Colonic mucosa (tissue), 4 donors: ENCODE measurements at places on chromosomes 3 and 15.

- H3K4me3 ChIP-seq, result peak within 1 kb of the TSS; percentile 43
- peak within 1 kb of the TSS; percentile 66 for H3K27ac ChIP-seq
- DNase-seq, result peak; percentile 46
- no peaks in the 10 kb centered on the region for H3K4me1 ChIP-seq
- H3K36me3 ChIP-seq, result no peaks in the 10 kb centered on the region
These were observed at the start of gene PPM1M for GRCh38 chr3:52245322-52246263. Gene PPM1M, plus strand, starts transcription at chr3:52245759. Its CDS starts 66 bp downstream, at chr3:52245825.

DNA sequence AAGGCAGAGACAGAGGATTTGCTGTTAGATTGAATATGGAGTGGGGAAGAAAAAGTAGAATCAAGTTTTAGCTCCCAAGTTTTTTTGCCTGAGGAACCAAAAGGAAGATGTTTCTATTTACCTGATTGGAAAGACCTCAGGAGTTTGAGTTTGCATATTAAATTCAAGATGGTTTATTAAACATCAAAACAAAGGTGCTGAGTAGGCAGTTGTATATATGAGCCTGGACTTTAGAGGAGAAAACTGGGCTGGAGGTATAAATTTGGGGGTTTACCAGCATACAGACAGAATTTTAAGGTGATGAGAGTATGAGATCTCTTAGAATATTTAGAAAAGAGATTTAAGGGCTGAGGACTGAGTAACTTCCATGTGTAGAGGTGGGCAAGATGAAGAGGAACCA is 38.2 kb downstream of the GMPS start:
- no peaks in the 10 kb centered on the region for H3K27me3 ChIP-seq
- no peak for DNase-seq
- no peak overlapping the region for H3K27ac ChIP-seq
- H3K4me1 ChIP-seq, result no peaks in the 10 kb centered on the region

DNA sequence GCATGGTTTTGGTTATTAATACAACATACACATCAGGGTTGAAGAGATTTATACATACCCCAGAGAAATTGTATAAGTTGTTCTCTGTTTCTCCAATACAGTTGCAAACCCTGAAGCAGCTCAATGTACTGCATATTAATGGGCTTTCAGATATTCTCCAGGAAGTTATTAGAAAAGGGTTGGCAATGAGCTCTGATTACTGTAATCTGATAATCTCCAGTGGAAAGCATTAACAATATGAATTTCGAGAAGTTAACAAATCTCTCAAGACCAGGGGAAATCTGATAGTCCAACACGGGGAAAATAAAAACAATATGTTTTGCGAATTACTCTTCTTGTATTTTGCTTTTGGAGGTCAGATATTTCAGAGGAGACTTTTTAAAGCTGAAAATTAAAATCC is 950.1 kb downstream of the TBL1XR1 start:
- no peak overlapping the region for H3K27ac ChIP-seq
- H3K27me3 ChIP-seq, result no peaks in the 10 kb centered on the region
- no peak overlapping the region for H3K4me3 ChIP-seq

- H3K36me3 ChIP-seq, result no peaks in the 10 kb centered on the region
- no peaks in the 10 kb centered on the region for H3K27me3 ChIP-seq
- peaks cover 3% of the 10 kb centered on the region for H3K4me1 ChIP-seq
- H3K4me3 ChIP-seq, result no peak overlapping the region
- no peak for DNase-seq
These were observed 78.7 kb upstream of the GCNT3 start for GRCh38 chr15:59532770-59533379.

DNA sequence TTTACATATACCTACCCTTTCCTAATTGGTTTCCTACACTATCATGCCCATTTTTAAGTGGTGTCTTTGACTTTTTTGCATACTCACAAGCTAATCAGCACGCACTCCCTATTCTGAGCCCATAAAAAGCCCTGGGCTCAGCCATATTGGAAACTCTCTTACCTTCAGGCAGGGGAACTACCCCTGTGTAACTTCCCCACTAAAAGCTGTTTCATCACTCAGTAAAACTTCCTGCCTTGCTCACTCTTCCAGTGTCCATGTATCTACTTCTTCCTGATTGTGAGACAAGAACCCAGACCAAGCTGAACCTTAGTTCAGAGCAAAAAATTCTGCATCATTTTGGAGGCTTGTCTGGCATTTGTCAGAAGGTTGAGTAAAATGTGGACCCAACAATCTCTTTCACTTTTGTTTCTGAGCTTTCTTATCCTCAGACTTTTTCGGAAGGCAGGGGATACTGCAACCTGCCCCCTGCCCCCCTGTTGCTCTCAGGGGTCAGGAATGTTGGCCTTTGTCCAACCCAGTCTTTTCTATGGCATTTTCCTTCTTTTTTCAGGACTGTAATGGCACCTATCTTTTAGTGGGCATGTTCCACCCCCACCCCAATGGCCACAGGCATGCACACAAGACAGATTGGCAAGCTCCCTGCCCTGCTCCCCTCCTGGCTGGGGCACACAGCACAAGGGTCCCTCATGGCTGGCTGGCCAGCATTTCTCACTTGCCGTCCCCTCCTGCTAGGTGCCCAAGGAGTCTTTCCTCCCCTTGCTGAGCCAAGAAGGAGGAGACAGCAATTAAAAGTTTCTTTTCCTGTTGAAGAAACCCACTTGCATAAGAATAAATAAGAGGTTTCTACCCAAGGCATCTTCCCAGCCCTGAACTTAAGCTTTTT is 26.3 kb upstream of the TMEM45A start:
- no peaks in the 10 kb centered on the region for H3K27me3 ChIP-seq
- DNase-seq, result no peak
- no peaks in the 10 kb centered on the region for H3K4me1 ChIP-seq
- no peak overlapping the region for H3K27ac ChIP-seq
- H3K36me3 ChIP-seq, result no peaks in the 10 kb centered on the region

DNA sequence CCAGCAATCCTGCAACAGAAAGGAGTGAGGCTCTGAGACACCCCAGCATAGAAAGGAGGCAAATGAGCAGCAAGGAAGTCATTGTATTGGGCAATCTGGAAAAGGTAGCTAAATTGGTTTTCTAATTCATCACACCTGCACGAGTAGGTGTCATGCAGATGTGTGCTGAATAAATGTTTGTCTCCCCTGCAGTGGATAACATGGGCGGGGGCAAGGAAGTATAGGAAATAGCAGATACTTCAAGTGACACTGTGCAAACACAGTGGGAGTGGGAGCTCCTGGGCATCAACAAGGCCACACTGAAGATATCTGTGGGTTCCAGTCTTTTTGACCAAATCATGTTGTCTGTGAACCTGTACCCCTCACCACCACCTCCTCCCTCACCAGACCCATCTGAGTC is 14.4 kb upstream of the HTR3E start:
- no peaks in the 10 kb centered on the region for H3K4me1 ChIP-seq
- no peaks in the 10 kb centered on the region for H3K36me3 ChIP-seq
- DNase-seq, result no peak
- no peaks in the 10 kb centered on the region for H3K27me3 ChIP-seq
- no peak overlapping the region for H3K4me3 ChIP-seq

DNA sequence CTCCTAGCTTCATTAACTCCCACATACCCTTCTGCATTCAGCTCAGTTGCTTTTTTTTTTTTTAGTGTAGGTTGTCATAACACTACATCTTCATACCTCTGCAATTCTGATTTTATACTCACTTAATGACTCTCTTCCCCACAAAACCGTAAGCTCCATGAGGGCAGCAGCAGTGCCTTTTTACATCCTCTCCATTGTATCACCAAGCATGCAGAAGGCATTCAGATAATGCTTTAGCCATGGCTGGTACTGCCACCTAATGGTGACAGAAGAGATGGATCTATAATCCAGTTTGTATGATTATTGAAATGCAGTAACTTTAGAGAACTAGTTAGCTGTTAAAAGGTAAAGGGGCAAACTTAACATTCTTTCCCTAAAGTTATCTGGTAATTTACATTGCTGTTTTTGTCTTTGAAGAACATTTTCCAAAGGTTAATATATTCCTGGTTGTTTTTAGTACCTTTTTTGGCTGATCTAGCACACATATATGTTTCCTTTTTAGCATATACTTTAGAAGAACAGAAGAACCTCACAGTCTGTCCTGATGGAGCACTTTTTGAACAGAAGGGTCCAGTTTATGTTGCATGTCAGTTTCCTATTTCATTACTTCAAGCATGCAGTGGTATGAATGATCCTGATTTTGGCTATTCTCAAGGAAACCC is 36.8 kb downstream of the ATP1B3 start:
- peak; percentile 56 for DNase-seq
- no peaks in the 10 kb centered on the region for H3K4me1 ChIP-seq
- H3K27ac ChIP-seq, result no peak overlapping the region

- no peaks in the 10 kb centered on the region for H3K36me3 ChIP-seq
- no peak overlapping the region for H3K4me3 ChIP-seq
- no peak overlapping the region for H3K27ac ChIP-seq
These were observed 19.8 kb downstream of the MORC1 start for GRCh38 chr3:109098079-109098644.

GRCh38 chr3:111568911-111569310 is 26.2 kb downstream of the ZBED2 start:
- H3K27ac ChIP-seq, result no peak overlapping the region
- DNase-seq, result no peak
- no peaks in the 10 kb centered on the region for H3K4me1 ChIP-seq
- H3K27me3 ChIP-seq, result no peaks in the 10 kb centered on the region
- no peaks in the 10 kb centered on the region for H3K36me3 ChIP-seq

- H3K4me1 ChIP-seq, result peaks cover 19% of the 10 kb centered on the region
- H3K4me3 ChIP-seq, result no peak overlapping the region
- H3K27me3 ChIP-seq, result no peaks in the 10 kb centered on the region
These were observed 8.0 kb downstream of the FYCO1 start for GRCh38 chr3:45987368-45988291.

GRCh38 chr15:40389824-40390595 is 7.5 kb downstream of the KNSTRN start:
- no peaks in the 10 kb centered on the region for H3K27me3 ChIP-seq
- H3K36me3 ChIP-seq, result no peaks in the 10 kb centered on the region
- no peak for DNase-seq

DNA sequence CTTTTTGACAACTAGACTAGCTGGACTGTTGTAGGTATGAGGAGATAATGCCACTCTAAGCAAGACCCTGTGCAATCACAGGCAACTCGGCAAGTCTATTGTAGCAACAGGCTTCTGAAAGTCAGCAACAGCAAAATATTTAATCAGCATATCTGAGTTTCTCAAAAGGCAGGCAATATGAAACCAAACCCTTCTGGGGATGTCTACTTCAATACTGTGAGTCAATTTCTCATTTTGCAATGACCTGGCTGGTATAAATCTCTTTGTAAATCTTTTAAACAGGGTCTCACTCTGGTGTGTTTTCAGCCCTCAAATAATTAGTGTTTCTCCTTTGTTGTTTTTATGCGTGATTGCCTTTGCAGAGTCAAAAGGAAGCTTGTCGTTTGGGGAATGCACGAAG is 1044.5 kb downstream of the NTRK3 start:
- no peak for DNase-seq
- H3K36me3 ChIP-seq, result no peaks in the 10 kb centered on the region
- H3K27me3 ChIP-seq, result no peaks in the 10 kb centered on the region

DNA sequence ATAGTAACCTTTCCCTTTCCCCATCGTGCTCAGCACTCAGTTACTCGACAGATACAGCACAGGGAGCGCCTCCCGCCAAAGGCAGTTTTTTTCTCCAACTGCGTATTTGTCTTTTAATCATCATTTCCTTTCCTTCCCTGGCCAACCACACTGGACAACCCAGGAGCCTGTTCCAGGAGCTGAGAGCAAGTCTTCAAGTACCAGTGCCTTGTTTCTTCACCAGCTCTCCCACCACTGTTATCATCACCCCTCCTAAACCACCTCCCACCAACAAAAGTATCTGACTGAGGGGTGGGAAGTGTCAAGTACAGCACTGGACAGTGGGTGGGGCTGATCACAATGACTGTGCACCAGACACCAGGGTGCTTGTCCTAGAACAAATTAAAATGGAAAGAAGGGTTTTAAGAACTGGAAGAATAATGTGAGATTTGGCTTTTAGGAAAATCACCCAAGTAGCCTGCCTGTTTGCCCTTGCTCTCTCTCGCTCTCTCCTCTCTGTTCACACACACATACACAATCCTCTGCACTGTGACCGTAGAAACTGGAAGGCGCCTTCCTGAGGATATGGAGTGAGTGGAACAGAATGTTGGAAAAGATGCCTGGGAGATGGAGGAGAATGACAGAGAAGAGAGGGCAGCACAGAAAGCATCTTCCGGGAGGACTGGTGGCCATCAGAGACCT is 126.3 kb downstream of the TNIK start:
- H3K36me3 ChIP-seq, result no peaks in the 10 kb centered on the region
- no peak for DNase-seq
- no peak overlapping the region for H3K4me3 ChIP-seq
- no peak overlapping the region for H3K27ac ChIP-seq
- H3K4me1 ChIP-seq, result no peaks in the 10 kb centered on the region
- no peaks in the 10 kb centered on the region for H3K27me3 ChIP-seq

- no peak for DNase-seq
- no peaks in the 10 kb centered on the region for H3K36me3 ChIP-seq
- H3K27me3 ChIP-seq, result no peaks in the 10 kb centered on the region
- H3K4me3 ChIP-seq, result no peak overlapping the region
- no peak overlapping the region for H3K27ac ChIP-seq
- H3K4me1 ChIP-seq, result no peaks in the 10 kb centered on the region
These were observed 140.0 kb downstream of the PLOD2 start for GRCh38 chr3:146020969-146021368.

GRCh38 chr3:32224016-32224516 is 14.4 kb upstream of the CMTM8 start:
- DNase-seq, result no peak
- H3K27me3 ChIP-seq, result no peaks in the 10 kb centered on the region
- H3K4me1 ChIP-seq, result no peaks in the 10 kb centered on the region
- H3K4me3 ChIP-seq, result no peak overlapping the region
- H3K36me3 ChIP-seq, result no peaks in the 10 kb centered on the region
- no peak overlapping the region for H3K27ac ChIP-seq

GRCh38 chr15:48703544-48703943 is 58.0 kb upstream of the FBN1 start:
- no peaks in the 10 kb centered on the region for H3K27me3 ChIP-seq
- no peaks in the 10 kb centered on the region for H3K4me1 ChIP-seq
- H3K36me3 ChIP-seq, result no peaks in the 10 kb centered on the region
- no peak overlapping the region for H3K27ac ChIP-seq
- no peak for DNase-seq
- H3K4me3 ChIP-seq, result no peak overlapping the region

GRCh38 chr3:43327582-43327979 is 41.2 kb downstream of the SNRK start:
- H3K4me1 ChIP-seq, result no peaks in the 10 kb centered on the region
- H3K27ac ChIP-seq, result no peak overlapping the region
- DNase-seq, result no peak
- no peaks in the 10 kb centered on the region for H3K27me3 ChIP-seq
- H3K4me3 ChIP-seq, result no peak overlapping the region

GRCh38 chr3:59688636-59689035 is 638.8 kb upstream of the CFAP20DC start:
- no peak overlapping the region for H3K27ac ChIP-seq
- H3K4me1 ChIP-seq, result no peaks in the 10 kb centered on the region
- no peak for DNase-seq

- H3K4me1 ChIP-seq, result no peaks in the 10 kb centered on the region
- peak; percentile 7 for DNase-seq
- no peaks in the 10 kb centered on the region for H3K36me3 ChIP-seq
- H3K27me3 ChIP-seq, result no peaks in the 10 kb centered on the region
These were observed 25.4 kb downstream of the KY start for GRCh38 chr3:134625462-134625861.
